Glomerular endothelial cell (primary cell): ENCODE measurements at places on chromosomes 13 and 19.

DNA sequence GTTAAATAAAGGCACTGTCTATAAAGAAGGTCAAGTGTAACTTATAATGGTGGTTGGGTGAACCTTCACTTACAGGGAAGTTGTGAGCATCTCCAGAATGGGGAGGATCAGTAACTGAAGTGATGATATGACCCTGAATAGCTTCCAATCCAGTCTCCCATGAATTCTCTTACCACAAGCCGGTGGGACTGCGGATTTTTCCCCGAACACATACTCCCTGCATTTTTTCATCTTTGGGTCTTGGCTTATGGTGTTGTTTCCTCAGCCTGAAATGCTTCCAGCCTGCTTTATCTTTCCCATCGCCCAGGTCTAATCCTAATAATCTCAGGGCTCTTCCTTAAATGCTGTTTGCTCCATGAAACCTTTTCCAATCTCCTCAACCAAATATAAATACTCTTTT lies 2.0 kb upstream of the CSNK1A1L start:
- DNase-seq = no peak

GRCh38 chr19:55302318-55302703 lies 18.5 kb downstream of the BRSK1 start:
- DNase-seq = no peak

DNA sequence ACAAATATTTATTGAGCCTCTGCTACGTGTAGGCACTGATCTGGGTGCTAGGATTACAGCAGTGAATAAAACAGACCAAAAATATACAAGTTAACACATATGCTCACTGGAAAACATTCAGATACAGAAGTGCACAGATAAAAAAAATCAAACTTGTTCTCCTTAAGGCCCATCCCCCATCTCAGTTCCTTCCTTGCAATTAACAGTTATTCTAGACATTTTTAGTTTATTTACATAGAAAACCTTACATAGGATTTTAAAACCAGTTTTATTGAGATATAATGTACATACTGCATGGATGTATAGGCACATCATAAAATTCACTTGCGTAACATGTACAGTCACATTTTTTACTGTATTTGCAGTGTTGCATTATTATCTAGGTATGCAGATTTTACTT lies 36.5 kb upstream of the HMGB1 start:
- no peak for DNase-seq

GRCh38 chr19:2084993-2085720 lies 11.0 kb downstream of the MOB3A start:
- no peak for DNase-seq

DNA sequence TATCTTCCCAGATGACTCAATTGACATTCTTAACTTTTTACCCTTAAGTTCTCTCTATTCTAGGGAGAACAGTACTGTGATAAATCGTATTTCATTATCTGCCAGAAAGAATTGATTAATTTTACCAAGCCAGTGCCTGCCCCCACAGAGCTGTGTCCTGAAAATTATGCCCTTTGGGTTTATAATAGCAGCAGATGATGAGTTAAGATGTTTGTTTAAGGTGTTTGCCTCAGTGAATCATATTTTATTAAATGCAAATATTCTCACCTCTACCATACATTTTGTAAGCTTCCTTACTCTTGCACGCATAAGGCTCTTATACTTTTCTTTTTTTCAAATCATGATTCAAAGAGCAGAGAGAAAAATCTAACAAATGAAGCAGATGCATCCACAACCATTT lies 318.6 kb downstream of the DCT start:
- no peak for DNase-seq

DNA sequence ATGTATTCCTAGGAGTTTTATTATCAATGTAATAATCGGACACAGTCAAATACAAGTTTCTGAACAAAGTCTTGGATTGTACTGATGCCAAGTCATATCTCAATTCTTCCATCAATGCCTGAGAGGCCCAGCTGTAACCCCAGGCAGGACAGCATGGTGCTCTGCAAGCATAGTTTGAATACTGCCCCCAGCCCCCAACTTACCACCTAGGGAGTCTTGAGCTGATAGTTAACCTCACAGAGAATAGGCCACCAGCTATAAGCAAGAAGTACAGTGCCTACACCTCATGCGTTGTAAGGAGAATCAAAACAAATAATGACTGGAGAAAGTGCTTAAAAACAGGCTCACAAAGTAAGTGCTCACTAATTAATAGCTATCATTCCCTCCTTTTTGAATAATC lies 2.7 kb downstream of the PROSER1 start:
- no peak for DNase-seq

DNA sequence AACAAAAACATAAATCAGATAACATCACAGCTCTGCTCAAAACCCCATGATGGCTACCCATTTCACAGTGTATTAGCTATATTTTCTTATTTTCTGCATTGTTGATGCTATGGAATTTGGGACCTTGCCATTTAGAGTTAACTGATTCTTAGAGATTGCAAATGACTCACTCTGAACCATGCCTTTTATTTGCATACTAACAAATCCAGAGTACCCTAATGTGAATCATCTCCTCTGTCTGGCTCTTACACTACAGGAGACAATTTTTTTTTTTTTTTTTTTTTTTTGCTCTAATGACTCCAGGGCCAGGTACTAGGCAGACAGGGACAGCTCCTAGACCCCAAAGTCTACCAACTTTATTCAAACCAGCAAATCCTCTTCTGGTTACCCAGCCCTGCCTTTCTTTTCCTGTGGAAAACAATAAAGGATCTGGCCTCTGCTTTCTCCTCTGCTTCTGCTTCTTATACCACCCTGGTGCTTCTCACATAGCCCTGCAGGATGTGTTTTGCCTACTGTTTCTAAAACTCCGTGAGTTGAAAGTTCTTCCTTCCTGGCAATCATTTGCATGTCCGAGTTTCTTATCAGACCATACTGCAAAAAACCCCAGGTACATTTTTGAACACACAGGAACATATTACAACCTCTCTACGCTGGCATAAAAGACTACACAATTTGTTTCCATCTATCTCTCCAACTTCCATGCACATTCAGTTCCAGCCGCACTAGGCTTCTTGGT lies 10.6 kb upstream of the ZNF460 start:
- peak; percentile 44 for DNase-seq

DNA sequence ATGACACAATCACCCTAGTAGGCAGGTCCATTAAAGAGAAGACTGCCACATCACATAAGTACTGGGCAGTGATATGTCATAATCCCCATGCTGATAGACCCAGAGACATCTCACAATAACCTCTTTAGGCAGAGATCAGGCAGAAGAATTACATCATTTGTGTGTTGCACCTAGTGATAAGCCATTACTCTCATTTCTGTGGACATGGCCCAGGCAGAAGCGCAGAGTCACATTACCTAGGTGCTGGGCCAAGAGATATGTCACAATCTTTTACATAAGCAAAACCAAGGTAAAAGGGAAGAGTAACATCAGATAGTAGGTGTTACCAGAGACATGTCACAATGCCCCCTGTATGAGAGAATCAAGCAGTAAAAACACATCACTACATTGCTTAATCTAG lies 71.9 kb downstream of the ZNF726 start:
- DNase-seq = no peak

DNA sequence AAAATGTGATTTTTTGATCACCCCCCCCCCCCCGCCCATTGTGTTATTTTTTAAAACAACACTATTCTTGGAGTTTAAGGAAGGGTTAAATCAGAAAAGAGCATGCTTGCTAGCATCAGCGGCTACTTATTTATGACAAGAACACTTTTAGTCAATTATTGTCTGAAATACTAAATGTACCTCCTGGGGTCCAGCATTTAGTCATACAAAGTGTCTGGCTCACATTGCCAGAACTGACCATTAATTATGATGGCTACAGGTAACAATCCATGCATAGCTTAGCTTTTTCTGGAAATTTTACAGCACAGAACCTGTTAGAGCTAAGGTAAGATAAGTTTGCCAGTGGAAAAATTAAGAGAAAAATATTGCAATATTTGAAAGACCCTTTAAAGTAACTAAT lies 90.1 kb downstream of the PCDH9 start:
- DNase-seq = no peak

- DNase-seq = no peak
Measured at GRCh38 chr19:54248016-54248601, 5.5 kb upstream of the LILRA6 start.

- no peak for DNase-seq
Measured at GRCh38 chr13:73616861-73617260, 517.3 kb downstream of the KLF12 start.

DNA sequence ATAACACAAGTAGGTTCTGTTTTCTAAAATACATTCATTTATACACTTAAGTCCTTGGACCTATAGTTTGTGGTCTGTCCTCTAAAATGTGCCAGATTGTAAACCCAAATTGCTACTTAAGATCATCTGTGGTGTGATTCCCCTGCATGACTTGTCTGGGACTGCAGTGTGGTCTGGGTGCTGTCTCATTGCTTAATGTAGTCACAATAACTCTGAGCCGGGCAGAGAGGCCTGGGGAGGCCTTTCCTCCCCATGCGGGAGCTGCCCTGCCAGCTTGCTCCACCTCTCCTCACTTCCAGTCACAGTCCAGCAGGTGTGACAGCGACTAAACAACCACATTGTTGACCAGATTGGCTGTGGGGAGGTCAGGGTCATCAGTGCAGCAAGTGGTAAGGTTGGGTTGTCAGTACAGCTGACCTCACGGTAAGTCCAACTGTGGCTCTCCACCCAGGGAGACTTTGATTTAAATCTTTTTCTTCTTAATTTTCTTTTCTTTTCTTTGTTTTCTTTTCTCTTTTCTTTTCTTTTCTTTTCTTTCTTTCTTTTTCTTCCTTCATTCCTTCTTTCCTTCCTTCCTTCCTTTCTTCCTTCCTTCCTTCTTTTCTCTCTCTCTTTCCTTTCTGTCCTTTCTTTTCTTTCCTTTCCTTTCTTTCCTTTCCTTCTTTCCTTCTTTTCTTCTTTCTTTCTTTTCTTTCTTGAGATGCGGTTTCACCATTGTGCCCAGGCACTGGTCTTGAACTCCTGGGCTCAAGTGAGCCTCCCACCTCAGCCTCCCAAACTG lies 4.4 kb upstream of the TUBA3C start:
- DNase-seq = no peak

DNA sequence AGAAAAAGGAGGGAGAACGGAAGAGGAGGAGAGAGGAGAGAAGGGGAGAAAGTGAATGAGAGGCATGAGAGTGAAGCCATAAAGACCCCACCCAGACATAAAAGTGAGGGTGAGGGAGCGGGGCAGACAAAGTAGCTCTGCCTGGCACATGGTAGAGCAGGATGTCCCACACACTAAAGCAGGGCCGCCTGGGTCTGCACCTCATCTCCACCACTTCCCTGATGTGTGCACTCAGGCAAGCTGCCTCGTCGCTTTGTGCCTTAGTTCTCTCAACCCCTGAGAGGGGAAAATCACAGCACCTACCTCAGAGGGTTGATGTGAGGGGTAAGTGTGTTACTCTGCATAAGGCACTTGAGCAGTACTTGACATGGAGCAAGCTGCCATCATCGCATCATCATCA lies 488.1 kb downstream of the COG6 start:
- DNase-seq = no peak

GRCh38 chr13:113631341-113632095 lies 26.5 kb downstream of the ATP4B start:
- no peak for DNase-seq
